ENCODE measurements at places on chromosomes 16 and 17. TPM values are rescaled to one million over a fixed set of nuclear protein-coding genes. Genes with fewer than 3 reads are reported as not detected.
A peak's percentile ranks its signal among the peaks of the same experiment; 100 is the strongest.

DNA sequence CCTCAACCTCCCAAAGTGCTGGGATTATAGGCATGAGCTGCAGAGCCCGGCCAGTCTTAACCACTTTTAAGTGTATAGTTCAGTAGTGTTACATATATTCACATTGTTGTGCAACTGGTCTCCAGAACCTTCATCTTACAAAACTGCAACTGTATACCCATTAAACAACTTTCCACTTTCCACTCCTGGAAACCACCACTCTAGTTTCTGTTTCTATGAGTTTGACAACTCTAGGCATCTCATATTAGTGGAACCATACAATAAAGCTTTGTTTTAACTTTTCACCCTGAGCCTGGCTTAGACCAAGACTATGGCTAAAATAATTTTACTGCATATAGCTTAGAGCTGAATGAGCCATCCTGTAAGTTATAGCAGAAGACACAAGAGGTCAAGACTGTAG lies 108.0 kb upstream of the GOT2 start:
- no peak for DNase-seq

- DNase-seq, result peak; percentile 22
Measured at GRCh38 chr17:7613769-7614424, 800 bp downstream of the FXR2 start.

DNA sequence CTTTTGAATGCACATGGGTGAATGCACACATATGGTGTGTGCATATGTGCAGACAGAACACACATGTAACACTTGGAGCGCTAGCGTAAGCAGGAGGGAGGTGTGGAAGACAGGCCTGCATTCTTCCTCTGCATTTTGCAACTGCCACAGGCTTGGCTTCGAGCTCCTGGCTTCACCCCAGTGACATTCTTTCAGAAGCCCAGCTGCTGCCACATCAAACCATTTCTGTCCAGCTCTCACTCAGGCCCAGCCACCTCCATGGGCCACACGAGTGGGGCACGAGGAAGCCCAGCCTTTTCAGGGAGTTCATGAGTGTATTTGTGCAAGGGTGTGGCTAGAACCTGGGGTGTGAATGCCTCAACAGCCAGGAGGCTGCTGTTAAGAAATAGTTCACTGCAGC lies 18.8 kb downstream of the LGALS3BP start:
- no peak for DNase-seq

GRCh38 chr17:19752216-19753050 lies 4.3 kb upstream of the ALDH3A1 start:
- DNase-seq, result peak; percentile 62

DNA sequence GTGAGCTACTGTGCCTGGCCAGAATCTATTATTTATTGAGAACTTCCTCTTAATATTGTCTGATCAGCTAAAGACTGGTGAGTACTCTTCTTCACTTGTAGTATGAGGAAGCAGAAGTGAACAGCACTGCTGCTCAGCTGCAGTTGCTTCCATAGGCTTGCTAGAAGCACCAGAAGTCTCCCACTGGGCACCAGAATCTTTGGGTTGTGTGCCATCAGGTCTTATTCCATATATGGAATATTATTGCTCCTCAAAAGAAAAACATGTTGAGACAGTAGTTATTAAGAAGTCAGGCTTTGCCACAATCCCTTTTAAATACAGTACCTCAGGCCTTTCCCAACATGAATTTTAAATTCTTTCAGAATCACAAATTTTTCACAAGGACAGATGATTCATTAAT lies 17.2 kb downstream of the SNTB2 start:
- no peak for DNase-seq

GRCh38 chr17:48241131-48241591 lies 133.6 kb downstream of the SNX11 start:
- peak; percentile 83 for DNase-seq

DNA sequence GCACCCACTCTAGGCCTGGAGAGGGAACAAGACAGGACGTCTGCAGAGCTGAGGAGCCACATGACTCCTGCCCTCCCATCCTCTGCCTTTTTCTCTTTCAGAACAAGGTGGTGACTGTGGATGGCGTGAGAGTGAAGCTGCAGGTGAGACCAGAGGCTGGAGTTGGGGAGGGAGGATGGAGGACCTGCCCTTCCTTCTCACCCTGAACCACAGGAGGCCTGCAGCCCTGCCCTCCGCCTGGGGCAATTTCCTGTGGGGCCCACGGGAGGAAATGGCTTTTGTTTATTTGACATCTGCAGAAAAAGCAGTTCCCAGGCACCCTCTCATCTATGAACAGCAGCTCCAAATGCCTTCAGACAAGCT lies 5.1 kb downstream of the RAB37 start:
- peak; percentile 38 for DNase-seq

DNA sequence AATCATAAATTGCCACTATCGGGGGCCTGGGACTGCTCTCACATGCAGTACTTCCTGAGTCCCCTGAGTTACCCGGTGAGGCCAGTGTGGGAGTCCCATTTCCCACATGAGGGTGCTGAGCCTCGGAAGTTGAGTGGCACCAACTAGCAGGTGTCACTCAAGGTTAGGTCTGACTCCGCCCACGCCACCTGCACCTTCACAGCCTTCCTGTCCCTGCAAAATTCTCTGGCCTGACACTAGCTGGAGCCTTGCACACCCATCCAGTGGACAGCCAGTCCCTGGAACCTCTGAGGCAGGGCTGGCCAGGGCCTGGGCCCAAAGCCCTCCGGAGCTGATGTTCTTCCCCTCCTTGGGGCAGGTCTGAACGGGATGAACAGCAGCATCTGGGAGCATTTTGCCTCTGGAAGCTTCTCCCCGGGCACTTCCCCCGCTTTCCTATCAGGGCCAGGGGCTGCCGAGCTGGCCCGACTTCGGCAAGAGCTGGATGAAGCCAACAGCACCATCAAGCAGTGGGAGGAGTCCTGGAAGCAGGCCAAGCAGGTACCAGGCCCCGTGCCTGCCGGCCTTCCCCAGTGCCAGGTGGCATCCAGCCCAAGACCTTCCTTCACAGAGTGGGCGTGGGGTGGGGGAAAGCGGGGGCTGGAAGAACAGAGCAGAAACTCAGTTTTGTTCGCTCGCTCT lies 21.9 kb downstream of the UNC13D start:
- DNase-seq, result no peak

- peak; percentile 94 for DNase-seq
Measured at GRCh38 chr17:16282522-16282921, 65.5 kb downstream of the PIGL start.

DNA sequence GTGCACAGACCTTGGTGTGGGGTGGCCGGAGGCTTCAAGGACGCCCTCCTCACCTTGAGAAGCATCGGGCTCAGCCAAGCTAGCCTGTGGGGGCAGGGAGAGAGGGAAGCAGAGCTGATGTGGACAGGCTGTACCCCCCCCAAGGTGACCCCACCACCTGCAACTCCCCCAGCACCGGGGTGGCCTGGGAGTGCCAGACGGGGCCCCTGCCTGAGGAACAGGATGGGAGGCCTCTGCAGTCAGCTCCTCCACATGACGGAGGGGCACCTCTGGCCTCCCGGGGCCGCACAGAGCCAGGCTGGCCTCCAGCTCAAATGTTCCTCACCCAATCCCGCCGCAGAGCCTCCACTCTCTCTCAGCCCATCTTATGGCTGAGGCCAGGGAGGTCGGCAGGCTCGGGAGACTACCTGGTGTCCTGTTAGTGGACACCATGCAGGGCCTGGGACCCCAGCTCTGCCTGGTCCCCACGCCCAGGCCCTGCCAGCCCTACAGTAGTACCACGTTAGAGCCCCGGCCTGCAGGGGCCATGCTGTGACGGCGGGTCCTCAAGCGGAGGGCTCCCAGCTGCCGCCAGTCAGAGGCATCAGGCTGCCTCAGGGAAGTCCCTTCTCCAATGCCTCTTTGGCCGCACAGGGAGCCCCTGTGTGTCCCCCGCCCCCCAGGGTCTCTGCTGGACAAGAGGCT lies 19.4 kb upstream of the SLC38A10 start:
- DNase-seq, result no peak

DNA sequence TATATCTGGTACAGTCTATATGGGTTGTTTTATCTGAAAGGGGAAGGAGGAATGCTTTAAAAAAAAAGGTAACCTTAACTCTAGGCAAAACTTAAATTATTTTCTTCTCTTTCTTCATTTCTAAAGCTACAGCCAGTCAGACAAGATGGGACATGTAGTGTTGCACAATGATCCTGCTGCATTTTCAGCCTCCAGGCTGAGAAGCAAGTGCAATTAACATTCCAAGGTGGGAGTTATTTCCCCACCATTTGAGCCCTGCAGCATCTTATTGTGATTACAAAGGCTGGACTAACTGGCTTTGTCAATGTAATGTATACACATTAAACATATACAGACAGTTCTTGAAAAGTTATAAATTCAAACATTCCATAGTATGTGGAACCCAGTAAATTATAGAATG lies 22.6 kb upstream of the NF1 start:
- no peak for DNase-seq

DNA sequence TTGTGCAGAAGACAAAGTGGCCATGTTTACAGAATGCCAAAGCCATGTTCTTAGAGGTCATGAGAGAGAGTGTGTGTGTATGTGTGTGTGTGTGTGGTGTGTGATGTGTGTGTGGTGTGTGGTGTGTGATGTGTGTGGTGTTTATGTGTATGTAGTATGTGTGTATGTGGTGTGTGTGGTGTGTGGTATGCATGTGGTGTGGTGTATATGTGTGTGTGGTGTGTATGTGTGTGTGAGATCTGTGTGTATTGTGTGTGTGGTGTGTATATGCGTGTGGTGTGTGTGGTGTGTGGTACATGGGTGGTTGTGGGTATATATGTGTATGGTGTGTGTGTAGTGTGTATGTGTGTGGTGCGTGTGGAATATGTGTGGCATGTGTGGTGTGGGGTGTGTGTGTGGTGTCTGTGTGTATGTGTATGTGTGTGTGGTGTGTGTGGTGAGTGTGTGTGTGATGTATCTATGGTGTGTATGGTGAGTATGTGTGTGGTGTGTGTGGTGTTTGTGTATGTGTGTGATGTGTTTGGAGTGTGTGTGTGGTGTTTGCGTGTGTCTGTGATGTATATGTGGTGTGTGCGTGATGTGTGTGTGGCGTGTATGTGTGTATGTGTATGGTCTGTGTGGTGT lies 8.2 kb upstream of the KRT17 start:
- no peak for DNase-seq

DNA sequence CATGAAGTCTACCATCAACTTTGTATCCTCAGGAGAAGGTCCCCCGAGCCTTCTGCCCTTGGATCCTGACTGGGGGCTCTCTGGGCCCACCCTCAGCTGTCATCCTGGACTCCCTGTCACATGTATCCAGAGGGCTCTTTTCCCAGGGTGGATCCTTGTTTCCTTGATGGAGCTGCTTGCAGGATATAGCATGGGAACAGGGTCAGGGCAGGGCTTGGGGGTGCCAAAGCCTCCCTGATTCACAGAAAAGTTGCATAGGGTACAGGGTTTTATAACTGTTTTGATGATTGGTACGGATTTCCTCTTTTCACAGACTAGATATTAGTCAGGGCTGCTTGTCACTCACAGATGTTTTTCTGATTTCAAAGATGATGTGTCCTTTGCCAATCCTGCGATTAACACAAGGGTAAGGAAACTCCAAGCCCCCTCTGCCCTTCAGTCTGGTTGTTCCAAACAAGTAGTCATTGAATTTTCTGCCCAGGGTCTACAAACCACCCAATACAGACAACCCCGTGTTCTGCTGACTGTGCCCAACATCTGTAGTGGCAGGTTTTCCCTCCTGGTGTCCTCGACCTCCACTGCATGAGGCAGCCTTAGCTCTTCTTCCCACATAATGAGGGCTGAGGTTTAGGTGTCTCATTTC lies 20.6 kb upstream of the SLC35G3 start:
- no peak for DNase-seq

- DNase-seq, result peak; percentile 39
Measured at GRCh38 chr16:69566240-69566980, 644 bp downstream of the NFAT5 start.

- peak; percentile 77 for DNase-seq
Measured at GRCh38 chr16:2162676-2163118, 7.1 kb downstream of the TRAF7 start.

DNA sequence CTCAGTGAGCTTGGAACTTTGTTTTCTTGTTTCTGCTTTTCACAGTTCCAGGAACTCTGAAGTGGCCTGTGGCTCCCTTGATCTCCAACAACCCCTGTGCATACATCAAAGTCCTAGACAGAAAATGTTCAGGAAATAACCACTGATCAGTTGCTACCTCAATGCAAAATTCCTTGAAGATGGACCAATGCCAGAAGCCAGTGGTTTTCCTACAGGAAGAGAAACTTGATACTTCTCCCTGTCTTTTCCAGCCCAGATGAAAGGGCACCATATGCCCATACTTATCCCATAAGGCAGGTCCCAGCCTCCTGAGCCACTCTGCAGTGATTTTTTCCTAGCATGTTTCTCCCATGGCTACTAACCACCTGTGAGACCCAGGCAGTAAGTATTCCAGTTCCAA lies 12.3 kb upstream of the CDRT4 start:
- peak; percentile 72 for DNase-seq

DNA sequence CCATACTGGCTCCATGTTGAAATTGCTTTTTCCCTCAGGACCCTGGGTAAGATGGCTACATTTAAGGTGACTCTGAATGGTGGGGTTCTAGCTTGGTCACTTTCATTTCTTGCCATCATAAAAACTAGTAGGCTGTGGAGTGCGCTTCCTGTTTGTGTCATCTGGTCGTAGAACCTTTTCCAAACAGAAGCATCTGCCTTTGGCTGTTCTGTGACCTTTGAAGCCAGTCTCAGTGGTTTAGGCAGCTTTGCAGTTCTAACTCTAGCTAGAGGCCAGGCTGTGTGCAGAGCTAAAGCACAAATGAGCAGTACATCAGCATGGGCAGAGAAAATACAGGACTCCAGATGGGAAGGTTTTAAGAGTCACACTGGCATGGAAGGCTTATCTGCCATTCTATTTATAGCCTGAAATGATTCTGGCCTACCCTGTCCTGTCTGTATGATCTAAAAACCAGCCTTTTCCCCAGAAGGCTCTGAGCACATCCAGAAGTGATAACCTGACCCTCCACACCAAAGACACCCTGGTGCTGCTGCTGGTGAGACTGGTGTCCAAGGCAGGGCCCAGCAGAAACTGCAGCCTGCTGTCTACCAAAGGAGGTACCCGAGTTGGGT lies 8.6 kb downstream of the ESRP2 start:
- no peak for DNase-seq

- no peak for DNase-seq
Measured at GRCh38 chr17:80270104-80270503, 9.5 kb downstream of the RNF213 start.

Gene CLEC18B
- 0.45 TPM for total RNA-seq

Gene CDK10
- 31.1 TPM for total RNA-seq

Gene SYCE1L
- 0.12 TPM for total RNA-seq

Gene C1QTNF8
- total RNA-seq, result 2.9 TPM

Gene FOXL1
- total RNA-seq, result 7.6 TPM

Gene IRX3
- total RNA-seq, result 7.7 TPM

Gene CLEC19A
- total RNA-seq, result 0.38 TPM
